ENCODE measurements at places on chromosomes 16 and 17.
A peak's percentile ranks its signal among the peaks of the same experiment; 100 is the strongest.

- no peak for DNase-seq
Measured at GRCh38 chr17:68125111-68125870, 89.8 kb downstream of the KPNA2 start.

- DNase-seq, result no peak
Measured at GRCh38 chr17:49226771-49227435, 3.7 kb downstream of the PHOSPHO1 start.

DNA sequence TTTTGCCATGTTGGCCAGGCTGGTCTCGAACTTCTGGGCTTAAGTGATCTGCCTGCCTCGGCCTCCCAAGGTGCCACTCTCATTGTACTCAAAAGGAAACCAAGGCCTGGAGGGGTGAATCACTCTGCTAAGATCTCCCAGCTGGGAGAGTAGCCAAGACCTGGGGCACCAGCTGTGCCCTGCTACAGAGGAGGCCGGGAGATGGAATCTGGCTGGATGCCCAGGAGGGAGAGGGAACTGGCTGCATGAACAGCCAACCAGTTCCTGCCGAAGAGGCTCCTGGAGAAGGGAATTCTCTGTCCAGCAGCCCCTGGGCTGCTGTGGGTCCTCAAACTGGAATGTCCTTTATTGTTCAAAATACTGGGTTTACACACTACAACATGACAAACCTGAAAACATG, 238.7 kb upstream of the CIBAR2 start:
- DNase-seq, result peak; percentile 98

DNA sequence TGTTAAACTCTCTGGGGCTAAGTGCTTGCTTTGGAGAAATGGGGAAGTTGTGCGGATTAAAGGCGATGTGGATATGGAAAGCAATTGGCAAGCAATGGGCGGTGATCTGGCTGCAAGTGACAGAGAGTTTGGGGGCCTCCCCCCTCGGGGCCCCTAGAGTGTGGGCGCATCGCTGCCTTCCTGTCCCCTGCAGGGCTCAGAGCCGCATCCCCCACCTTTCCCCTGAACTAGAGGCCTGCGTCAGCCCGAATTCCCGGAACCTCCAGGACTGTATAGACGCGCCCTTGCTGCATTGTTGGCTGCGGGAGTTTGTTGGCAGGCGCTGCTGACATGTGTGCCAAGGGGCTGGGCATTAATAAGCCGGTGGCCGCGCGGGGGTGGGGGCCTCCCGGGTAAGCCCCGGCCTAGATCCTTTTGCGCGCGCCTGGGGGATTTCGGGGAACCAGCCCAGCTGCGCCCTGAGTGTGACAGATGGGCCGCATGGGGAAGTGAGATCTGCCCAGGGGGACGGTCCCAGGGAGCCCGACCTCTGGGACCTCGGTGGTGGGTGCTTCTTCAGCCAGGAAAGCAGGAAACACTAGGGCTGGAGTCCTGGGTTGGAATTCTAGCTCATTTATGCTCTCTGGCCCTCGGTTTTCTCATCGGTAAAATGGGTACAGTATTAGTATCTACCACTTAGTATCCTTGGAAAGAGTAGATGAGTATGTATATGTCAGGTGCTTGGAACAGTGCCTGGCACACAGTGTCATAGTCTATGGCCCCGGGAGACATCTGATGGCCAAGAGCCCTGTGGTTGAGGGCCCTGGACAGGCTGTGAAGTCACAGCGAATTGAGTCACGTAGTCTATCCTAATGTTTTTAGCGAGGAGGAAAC, 1.0 kb downstream of the EEF2K start:
- DNase-seq, result peak; percentile 46

DNA sequence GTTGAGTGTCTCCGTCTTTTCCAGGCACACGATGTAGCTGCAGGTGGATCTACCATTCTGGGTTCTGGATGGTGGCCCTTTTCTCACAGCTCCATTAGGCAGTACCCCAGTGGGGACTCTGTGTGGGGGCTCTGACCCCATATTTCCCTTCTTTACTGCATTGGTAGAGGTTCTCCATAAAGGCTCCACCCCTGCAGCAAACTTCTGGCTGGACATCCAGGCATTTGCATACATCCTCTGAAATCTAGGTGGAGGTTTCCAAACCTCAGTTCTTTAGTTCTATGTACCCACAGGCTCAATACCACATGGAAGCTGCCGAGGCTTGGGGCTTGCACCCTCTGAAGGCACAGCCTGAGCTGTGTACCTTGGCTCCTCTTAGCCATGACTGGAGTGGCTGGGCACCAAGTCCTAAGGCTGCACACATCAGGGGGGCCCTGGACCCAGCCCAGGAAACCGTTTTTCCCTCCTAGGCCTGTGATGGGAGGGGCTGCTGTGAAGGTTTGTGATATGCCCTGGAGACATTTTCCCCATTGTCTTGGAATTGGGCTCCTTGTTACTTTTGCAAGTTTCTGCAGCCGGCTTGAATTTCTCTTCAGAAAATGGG, 14.0 kb downstream of the ABCC1 start:
- no peak for DNase-seq

- DNase-seq, result no peak
Measured at GRCh38 chr17:60060474-60060873, 18.2 kb downstream of the HEATR6 start.

GRCh38 chr17:7612294-7612640, 2.4 kb downstream of the FXR2 start:
- no peak for DNase-seq

DNA sequence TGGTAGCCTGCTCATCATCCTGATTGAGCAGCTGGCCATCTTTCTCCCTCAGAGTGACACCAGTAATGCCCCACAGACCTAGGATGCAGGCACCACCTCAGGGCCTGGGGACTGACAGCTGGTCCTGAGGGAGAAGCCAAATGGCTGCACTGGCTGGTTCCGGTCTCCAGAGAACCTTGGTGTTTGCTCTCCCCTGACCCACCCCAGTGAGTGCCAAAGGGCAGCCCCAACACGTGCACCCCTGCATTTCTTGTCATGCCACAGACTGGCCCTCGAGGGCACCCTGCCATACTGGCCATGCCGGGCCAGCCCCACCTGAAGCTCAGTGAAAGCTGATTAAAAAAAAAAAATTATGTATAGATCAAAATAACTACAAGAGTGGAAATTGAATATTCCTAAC, 100.5 kb downstream of the WNT3 start:
- DNase-seq, result no peak

GRCh38 chr16:6038941-6039645, 941.5 kb upstream of the EEF2KMT start:
- DNase-seq, result no peak

GRCh38 chr16:81615833-81616232, 163.3 kb upstream of the PLCG2 start:
- DNase-seq, result no peak

- DNase-seq, result no peak
Measured at GRCh38 chr17:82848022-82848592, 8.3 kb upstream of the ZNF750 start.

GRCh38 chr17:21149621-21150020, 22.9 kb downstream of the DHRS7B start:
- no peak for DNase-seq

- DNase-seq, result no peak
Measured at GRCh38 chr17:44159519-44160210, 10.8 kb upstream of the ASB16 start.

DNA sequence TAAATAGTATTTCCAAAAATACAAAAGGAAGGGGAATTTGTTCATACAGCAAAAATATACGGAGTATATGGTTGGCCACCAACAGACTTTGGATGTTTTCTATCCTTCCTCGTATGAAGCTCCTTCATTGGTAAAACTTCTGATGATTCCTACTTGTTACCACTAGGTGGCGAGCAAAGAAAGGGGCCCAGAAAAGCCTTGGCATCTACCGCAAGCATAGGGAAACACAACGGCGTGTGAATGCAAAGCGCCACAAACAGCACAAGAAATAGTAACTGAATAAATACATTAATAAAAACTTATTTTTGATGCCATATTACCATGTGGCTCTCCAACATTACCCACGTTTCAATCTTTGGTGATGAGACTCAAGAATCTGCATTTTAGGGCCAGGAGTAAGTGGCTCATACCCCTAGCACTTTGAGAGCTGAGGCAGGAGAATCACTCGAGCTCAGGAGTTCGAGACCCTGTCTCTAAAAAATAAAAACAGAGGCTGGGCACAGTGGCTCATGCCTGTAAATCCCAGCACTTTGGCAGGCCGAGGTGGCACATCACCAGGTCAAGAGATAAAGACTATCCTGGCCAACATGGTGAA, 34.5 kb downstream of the YWHAE start:
- DNase-seq, result peak; percentile 52

DNA sequence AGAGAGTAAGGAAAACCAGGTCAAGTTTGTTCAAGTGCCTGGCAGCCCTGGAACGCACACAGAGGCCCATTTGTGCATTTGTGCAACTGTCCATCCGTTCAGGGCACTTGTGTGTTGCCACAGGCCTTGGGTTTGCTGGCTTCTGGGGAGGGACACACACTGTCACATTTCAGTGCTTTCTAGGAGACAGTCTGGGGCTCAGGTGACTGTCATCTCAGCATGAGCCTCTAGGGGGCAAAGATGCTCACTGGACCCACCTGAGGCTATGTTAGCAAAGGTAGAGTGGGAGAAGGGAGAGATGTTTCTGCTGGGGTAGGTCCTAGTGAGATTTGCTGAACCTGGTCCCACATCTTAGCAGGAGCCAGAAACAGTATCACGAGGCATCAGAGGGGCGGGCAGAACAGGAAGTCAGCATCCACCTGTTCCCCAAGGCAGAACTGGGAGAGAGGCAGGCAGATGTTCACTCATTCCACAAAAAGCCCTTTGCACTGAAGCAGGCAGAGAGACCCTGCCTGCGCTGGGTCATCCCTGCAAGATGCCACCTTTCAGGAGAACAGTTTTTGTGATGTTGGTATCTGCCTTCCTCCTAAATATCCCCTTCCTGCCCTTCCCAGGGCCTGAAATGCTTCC, 48.5 kb downstream of the RAI1 start:
- peak; percentile 40 for DNase-seq

DNA sequence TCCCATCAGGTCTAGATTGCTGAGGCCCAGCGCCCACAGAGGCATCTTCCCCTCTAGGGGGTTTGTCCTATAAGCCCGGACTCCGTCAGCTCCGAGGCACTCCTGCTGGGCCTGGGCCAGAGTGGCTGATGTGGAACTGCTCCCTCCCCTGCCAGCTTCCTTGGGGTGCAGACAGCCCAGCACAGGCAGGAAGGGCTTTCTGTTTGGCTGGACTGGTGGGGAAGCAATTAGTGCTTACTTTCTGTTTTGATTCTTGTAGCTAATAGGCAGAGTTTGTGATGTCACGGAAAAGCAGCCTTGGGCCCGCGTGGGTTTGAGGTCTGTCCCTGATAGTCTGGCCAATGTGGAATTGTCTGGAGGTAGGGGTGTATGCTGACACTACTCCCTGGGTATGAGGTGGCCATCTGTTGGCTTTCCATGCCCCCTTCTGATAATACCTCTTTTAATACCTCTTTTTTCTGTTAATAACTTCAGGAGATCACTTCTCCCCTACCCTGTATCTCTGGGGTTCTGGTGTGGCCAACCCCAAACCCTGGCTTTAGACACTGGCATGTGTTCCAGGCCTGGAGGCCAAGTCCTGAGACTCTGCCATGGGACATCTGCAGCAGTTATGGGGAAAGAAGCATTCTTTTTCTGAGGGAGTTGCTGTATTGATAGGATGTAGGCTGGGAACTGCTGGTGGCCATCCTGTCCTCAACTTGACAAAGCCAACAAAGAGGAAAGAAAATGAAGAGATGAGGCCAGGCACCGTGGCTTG, 190.9 kb downstream of the RAB11FIP4 start:
- no peak for DNase-seq

Measured in urothelium cell line (cell line).